Smooth muscle cell of the umbilical artery (primary cell): ENCODE measurements at places on chromosomes 13 and 19. TPM values are rescaled to one million over a fixed set of nuclear protein-coding genes. Genes with fewer than 3 reads are reported as not detected.

The ZNF728 gene
- total RNA-seq: 0.18 TPM in 1 of 2 replicates, not detected in the other

The LIM2 gene
- total RNA-seq: not detected in 2 replicates

The HS6ST3 gene
- total RNA-seq: under 0.01 TPM in 1 of 2 replicates, not detected in the other

The SPART gene
- total RNA-seq: 180 and 196 TPM in 2 replicates

The IER2 gene
- 10.7 and 14.6 TPM in 2 replicates for total RNA-seq

The MYO9B gene
- 75.4 and 148 TPM in 2 replicates for total RNA-seq

The RBM42 gene
- total RNA-seq: 30.0 and 42.8 TPM in 2 replicates

The KL gene
- under 0.01 TPM in 1 of 2 replicates, not detected in the other for total RNA-seq
